ENCODE measurements at places on chromosomes 13 and 19.
A peak's percentile ranks its signal among the peaks of the same experiment; 100 is the strongest.

DNA sequence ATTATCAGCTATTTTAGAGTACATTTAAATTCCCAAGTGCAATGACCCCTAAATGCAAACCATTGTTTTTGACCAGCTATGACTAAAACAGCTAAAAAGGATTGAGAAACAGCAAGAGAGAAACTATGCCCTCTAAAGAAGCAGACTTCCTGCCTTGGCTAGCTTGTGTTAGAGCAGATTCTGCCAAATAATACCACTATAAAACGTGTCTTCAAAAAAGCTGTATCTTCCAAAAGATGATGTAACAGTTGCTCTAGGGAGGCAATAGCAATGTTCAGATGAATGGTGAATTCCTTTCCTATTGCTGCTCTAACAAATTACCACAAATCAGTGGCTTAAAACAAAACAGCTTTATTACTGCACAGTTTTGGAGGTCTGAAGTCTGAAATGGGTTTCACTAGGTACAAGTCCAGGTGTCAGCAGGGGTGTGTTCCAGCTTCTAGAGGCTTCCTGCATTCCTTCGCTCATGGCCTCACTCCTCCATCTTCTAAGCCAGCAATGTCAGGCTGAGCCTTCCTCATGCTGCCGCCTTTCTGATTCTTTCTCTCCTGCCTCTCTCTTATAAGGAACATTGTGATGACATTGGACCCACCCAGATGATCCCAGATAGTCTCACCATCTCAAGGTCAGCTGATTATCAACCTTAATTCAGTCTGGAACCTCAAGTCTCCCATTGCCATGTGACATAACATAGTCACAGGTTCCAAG is 84.5 kb downstream of the LRRC63 start:
- peak; percentile 78 for DNase-seq

DNA sequence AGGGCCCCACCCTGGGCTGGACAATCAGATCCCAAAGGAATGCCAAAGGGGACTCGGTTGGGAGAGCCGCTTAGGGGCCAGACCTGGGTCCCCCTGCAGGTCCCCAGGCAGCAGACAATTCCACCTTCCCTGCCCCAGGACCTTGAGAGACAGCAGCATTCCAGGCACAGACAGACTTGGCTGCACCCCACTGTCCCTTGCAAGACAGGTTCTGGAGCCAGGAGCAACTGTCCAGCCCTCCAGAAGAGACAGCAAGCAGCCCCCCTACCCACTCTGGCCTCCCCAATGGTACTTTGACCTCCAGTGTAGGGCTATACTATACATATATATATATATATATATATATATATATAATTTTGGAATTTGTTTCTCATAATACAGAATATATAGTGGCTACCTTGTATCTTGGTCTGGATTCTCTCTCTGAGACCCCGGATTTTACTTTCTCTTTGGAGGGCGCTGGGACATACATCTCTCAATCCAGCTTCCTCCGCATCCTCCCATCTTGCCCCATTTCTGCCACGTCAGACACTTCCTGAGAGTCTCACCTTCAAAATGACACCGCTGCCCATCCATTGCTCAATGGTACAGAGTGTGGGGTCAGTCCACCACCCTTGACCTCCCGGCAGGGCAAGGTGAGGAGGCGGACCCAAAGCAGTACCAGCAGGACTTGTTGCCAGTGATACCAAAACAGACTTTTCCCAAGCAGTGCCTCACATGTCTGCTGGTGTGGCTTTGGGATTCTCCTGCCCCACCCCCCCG is 12.7 kb downstream of the SMIM24 start:
- DNase-seq, result no peak

GRCh38 chr13:40178130-40178529 is 488.3 kb downstream of the FOXO1 start:
- DNase-seq, result no peak

DNA sequence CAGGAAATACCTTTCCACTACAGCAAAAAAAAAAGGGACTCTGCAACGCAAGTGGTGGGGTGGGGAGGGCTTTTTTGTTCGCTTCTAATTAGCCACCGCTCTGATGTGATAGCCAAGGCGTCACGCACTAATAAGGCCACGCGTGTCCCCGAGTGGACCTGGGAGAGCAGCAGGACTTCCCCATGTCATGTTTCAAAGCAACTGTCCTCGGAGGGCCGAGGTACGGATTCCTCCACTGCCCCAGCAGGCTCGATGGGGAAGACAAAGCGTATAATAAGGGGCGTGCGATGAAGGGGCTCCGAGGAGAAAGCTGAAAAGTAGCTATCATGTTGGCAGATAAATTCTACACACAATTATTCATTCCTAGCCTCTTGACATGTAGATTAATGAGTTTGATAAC is 179.7 kb upstream of the ZNF507 start:
- no peak for DNase-seq

DNA sequence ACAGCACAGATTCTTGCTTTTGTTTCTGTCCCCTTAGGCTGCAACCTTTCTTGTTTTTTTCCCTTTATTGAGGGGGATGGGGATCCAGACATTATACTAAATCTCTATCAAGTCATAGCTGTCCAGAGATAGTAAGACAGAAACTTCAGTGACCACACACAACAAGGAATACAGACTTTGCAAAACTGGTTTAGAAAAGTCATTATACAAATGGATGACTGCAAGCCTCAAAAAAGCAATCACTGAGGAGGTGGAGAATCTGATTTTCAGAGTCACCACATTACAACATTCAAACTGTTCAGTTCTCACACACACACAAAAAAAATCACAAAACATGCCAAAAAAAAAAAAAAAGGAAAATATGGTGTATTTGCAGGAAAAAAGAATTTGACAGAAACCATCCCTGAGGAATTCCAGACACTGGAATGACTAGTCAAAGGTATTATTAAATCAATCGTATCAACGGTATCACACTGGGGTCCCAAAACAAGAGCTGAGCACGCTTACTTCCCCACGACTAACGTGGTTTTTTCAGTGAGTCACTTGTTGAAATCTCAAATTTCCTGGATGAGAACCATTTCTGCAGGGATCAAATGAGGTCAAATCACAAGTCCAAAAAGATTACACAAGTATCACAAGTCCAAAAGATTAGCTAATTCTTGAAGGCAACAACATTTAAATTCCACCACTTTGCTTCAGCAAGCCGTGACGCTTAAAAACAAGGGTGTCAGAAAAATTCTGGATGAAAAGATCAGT is 41.2 kb downstream of the USP12 start:
- peak; percentile 96 for DNase-seq

GRCh38 chr13:73835138-73835721 is 299.0 kb downstream of the KLF12 start:
- peak; percentile 42 for DNase-seq
